ENCODE measurements at places on chromosomes 12 and 14.
A peak's percentile ranks its signal among the peaks of the same experiment; 100 is the strongest.

- DNase-seq, result no peak
Measured at GRCh38 chr14:65453807-65454480, 41.4 kb downstream of the FUT8 start.

- DNase-seq, result no peak
Measured at GRCh38 chr14:100841761-100842403, 16.0 kb downstream of the MEG3 start.

DNA sequence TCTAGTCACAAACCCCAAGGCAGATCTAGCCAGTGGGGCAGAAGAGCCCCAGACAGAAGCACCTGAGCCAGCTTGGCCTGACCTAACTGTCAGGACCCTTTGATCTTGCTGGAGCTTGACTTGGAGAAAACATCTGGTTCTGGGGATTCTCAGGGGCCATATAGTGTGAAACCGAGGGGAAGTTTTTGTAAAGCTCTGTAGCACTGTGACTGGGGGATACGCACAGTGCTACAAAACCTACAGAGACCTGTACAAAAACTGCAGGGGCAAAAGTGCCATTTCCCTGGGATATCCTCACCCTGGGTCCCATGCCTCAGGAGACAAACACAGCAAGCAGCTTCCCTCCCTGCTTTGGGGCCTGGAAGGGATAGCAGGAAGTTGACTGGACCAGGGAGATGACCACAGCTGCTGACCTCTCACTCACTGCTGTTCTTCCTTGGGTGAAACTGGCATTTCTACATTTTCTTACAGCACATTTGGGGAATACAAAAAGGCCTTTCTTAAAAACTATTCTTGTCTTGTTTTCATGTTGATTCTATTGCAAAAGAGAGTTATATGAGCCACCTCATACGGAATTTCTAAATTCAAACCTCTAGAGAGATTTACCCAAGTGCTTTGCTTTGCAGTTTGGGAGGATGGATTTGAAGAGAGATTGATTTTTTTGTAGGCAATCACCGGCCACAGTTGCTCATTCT is 140.0 kb downstream of the DAD1 start:
- DNase-seq, result no peak

- no peak for DNase-seq
Measured at GRCh38 chr14:58695514-58695913, 57.8 kb downstream of the DACT1 start.

GRCh38 chr12:76043377-76043776 is 11.8 kb upstream of the PHLDA1 start:
- DNase-seq, result no peak

DNA sequence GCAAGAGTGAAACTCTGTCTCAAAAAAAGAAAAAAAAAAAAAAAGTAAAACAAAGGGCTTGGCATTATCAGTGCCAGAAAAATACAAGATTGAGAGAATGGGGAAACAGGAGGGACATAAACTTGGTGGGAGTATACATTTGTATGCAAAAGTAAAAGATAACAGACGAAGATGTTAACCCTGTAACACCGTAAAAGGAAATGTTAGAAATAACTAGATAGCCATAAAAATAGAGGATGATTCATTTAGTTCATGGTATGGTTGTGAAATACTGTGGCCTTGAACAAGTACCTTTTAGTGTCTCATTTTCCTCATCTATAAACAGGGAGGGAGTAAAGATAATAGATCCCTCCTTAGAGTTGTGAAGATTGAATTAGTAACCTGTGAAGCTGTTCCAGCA is 33.3 kb downstream of the ATP2A2 start:
- no peak for DNase-seq

- DNase-seq, result no peak
Measured at GRCh38 chr12:84070292-84070691, 842.3 kb downstream of the SLC6A15 start.

DNA sequence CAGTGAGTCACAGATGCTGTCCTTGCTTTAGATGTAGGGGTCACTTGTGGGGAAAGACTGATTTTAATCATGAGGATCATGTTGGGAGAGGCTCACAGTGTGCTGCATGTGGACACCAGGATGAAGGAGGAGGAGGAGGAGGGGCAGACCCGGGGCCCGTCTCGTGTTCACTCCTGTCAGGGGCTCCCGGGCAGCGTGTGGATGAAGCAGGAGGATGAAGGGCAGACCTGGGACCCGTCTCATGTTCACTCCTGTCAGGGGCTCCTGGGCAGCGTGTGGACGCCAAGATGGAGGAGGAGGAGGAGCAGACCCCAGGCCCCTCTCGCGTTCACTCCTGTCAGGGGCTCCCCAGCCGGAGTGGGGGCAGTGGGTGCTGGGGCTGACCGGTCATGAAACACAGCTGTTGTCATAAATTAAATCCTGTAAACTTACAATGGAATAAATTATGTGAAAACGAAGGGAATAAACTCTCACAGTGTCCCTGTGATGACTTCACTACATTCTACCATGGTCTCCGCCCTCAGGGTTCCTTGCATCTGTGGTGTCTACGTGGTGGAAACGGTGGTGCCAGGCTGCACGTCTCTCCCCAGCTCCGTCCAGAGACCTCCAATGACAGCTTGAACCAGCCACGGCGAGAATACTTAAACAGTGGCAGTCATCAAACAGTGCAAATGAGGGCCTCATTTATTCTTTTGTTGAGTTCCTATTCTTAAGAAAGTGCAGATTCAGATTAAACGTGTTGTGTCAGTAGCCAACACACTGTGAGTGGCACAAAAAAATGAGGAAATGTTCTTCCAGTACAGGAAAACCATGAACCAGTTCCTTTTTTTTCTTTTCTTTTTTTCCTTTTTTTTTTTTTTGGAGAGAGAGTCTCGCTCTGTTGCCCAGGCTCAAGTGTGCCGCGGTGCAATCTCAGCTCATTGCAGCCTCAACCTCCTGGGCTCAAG is 37.7 kb upstream of the SFSWAP start:
- DNase-seq, result no peak

DNA sequence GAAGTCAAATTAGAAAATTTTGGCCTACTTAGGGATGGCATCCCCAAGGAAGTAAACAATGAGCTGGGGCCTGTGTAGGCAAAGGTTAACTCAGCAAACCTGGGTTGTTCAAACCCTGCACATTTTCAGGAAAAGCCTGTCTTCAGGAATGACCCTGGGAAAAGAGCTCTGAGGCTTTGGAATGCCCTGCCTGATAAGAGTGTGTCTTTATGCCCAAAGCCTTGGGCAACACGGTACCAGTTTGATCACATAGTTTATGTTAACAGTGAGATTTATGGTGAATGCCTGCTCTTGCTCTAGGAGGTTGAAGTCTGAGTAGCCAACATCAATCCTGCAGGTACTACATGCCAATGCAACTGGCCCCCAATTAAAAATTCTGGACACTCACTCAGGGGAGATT is 28.2 kb upstream of the STAB2 start:
- DNase-seq, result no peak

GRCh38 chr12:31524791-31525495 is 66.0 kb downstream of the DENND5B start:
- DNase-seq, result no peak

DNA sequence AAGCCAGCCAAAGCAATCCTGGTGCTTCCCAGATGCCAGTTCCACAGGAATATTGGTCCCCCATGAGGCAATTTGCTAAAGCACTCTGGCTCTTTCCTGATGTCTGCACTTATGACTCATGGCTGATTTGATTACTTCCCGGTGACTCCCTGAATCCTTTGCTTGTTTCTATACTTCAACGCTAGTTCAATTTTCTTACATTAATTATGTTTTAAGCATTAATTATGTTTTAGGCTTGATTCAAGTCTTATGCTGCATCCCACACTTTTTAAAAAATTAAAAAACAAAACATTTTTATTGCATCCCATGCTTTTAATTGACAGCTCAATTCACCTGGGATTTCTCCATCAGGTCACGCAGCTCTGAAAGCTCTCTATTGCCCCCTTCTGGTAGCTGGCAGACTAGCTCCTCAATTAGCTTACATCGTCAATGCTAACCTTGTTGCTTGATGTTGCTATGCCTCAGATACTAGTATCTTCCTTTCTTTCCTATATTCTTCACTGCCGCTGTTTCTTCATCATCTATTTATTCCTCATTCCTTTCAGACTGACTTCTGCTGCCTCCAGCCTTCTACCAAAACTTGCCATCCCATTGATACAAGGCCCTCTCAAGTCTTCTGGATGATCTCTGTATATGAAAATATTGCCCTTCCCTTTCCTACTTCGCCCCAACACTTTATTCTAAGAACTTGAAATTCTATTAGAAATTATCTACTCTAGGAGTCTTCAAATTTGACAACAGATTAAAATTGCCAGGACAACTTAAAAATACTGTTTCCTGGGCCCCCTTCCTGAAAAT is 32.0 kb downstream of the TSHR start:
- peak; percentile 68 for DNase-seq

DNA sequence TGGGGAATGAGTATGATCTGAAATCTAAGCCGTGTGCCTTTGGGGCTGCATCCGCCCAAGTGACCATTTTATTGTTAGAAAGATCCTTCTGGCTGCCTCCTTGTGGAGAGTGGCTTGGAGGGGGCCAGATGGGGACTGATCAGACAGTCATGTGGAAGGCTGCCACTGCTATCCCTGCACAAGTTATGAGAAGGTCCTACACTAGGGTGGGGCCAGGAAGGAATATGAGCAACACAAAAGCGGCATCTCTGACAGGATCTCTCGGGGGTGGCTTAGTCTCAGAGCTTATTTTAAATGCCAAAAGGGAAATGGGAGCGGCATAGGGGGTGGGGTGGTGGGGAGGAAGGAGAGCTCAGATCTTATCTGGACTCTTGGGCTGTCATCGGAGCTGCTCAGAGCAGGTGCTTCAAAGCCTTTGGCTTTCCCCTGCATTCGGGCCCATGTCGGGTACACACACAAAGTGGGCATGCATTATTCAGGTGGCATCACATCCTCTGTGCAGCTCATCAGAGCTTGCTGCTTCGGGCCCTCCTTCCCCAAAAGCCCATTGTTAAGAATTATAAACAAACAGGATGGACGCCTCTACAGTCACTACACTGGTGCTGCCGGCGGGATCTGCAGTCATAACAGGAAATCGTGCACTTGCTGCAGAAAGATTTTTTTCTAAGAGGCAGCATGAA is 805.4 kb downstream of the VRK1 start:
- DNase-seq, result no peak

- DNase-seq, result no peak
Measured at GRCh38 chr12:46682148-46682547, 143.6 kb downstream of the SLC38A4 start.

DNA sequence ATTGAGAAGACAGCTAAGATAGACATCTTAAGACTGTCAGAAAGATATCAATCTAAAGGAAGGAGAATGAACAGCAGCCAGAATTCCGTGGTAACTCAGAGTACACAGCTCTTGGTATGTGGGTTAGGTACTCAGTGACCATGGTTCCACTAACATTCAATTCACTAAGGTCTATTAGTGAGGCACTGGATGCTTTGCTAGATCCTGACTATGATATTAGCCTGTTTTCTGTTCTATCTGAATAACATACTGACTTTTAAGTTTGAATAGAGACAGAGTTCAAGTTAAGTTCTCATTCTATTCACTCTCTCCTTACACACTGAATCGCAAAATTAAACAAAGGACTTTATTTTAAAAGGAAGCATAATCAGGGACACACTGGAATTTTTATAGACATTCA is 106.4 kb downstream of the PRKD1 start:
- DNase-seq, result no peak

- peak; percentile 19 for DNase-seq
Measured at GRCh38 chr12:61869796-61870195, 390.4 kb upstream of the USP15 start.

DNA sequence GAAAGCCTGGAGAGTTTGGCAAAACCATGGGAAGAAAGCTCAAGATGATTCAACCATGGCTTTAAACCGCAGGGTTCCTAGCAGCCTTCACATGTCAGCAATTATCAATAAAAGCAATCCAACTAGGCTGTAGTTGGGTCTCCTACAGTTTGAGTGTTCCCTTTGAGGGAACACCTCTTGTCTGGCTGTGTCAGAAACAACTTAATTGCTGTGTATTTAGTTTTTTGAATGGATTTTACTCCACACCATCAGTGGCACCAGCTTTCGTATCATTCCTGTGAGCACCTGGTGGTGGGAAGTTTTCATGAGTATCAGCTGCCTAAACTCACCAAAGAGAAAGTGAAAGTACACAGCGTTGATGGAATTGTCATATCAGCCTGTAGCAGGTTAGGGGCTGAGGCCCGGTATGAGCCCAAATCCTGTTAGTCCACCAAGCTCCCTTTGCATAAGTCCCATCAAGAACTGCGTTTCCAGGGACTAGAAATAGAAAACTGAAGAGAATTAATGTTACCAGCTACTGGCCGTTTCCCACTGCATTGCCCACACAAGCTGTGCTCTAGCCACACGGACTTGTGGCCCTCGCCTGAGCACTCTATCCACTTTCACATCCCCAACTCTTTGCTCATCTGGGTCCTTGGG is 10.9 kb upstream of the IL26 start:
- no peak for DNase-seq

DNA sequence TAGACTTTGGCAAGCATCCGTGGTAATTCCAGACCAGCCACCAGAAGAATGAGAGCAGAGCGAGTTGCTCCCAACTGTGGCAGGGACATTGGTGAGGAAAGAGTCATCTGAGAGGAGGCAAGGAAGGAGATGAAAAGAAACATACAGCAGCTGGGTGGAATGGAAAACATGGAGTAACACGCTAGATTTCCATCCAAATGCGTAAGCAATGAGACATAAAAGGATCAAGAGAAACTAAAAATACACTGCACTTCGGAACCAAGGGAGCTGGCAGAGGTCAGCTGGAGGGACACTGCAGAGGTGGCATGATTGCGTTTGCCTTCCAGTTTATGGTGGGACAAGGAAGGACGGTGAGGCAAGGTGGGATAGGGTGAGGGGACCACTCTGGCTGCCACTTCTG is 82.9 kb downstream of the DDX51 start:
- no peak for DNase-seq

GRCh38 chr14:71492346-71492745 is 439.9 kb upstream of the RGS6 start:
- no peak for DNase-seq

- no peak for DNase-seq
Measured at GRCh38 chr14:79165471-79166090, 995.4 kb downstream of the NRXN3 start.

- no peak for DNase-seq
Measured at GRCh38 chr12:122460061-122460460, 37.6 kb upstream of the CLIP1 start.

DNA sequence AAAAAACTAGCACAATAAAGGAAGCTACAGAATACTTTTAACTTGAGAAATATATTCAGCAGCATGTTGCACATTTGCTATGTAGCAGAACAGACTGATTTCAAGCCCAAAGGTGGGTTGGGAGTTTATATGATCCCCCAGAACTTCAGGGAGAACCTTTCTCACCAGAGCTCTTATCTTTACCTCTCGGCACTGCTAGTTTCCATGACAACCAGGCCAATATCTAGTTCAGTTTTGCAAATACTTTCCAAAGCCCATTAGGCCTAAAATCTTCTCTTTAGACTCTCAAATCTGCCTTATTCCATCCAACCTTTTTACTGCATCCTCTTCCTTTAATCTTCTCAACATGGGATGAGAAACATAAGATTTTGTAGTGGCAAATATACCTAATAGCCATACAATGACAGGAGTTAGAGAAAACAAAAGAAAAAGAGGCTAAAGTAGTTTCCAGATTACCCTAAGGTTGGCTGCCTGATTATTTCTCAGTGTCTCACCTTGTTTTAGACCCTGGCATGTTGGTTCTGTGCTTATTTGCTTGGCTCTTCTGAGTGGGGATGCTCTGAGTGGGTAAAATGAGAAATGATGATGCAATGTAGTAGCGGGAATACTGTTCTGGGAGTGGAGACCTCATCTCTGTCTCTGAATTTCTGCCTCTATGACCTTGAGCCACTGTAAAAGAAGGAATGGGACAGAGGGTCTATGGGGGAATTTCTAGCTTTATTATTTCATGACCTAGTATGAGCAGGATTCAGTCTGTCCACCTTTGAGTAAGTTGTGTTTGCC is 427.6 kb upstream of the STXBP6 start:
- DNase-seq, result no peak

- DNase-seq, result no peak
Measured at GRCh38 chr12:24482044-24482443, 466.9 kb downstream of the BCAT1 start.
